ENCODE measurements at places on chromosomes 1 and 21.

- no peak for DNase-seq
These were observed 25.0 kb downstream of the VASH2 start for GRCh38 chr1:212975111-212975918.

DNA sequence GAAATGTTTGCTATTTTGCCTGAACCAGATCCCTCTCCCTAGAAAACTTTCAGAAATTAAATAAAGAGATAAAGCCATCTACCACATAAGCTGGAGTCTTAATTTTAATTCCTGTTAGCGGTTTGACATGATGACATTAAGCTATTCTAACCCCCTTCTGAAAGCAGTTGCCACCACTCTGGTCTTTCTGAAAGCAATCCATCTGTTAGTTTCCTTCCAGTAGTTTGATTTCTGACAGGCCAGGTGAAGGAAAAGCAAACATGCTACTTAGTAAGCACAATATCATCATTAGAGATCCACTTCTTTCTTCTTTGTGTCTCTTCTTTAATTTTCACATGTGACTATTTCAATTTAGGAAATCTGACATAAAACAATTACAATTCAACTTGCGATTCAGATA lies 39.9 kb downstream of the RGL1 start:
- no peak for DNase-seq

GRCh38 chr1:158801396-158801795 lies 20.4 kb upstream of the OR6N2 start:
- DNase-seq, result peak; percentile 37

GRCh38 chr1:246875041-246876026 lies 56.4 kb downstream of the AHCTF1 start:
- DNase-seq, result no peak

- no peak for DNase-seq
These were observed 36.6 kb upstream of the HSD3B1 start for GRCh38 chr1:119470377-119470776.

GRCh38 chr1:9331016-9331415 lies 38.3 kb downstream of the SPSB1 start:
- no peak for DNase-seq

- no peak for DNase-seq
These were observed 30.5 kb upstream of the CLCA4 start for GRCh38 chr1:86516335-86516734.

GRCh38 chr1:92934395-92935378 lies 26.6 kb downstream of the DIPK1A start:
- DNase-seq, result no peak

DNA sequence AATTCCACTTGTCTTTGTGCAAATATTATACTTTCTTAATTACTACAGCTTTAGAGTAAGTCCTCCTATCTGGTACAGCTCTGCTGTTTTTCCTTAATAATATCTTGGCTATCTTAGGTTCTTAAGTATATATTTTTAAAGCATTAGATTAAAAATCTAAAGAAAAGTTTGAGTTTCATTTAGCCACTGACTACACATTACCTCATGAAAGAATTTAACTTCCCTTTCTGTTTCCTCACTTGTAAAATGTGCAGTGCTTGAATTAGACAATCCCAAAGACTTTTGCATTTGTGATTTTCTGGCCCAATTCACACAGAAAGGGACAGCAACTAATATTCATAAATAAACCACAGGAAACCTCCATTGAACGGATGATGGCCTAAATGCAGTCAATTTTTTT lies 126.4 kb upstream of the SAMSN1 start:
- DNase-seq, result no peak

DNA sequence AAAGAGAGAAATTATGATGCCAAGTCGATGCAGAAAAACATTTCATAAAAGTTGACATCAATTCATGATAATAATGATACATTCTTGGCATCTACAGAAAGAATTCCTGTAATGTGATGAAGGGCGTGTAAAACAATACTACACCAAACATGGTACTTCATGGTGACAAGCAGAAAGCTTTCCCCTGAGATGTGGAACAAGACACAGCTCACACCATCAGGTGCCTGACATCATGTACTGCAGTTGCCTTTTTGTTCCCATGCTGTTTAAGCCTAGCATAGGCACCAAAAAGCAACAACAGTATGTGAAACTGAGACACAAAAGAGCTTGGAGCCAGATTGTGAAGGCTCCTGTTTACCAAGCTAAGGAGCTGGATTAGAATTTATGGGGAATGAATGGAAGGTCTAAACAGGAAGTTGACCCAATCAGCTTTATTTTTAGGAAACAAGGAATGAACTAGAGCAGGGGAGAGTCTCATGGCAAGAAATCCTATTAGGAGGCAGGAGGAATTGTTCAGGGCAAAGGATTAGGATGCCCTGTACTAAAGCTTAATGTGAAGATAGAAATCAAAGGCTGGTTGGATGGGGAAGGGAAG lies 67.2 kb downstream of the SYDE2 start:
- no peak for DNase-seq

DNA sequence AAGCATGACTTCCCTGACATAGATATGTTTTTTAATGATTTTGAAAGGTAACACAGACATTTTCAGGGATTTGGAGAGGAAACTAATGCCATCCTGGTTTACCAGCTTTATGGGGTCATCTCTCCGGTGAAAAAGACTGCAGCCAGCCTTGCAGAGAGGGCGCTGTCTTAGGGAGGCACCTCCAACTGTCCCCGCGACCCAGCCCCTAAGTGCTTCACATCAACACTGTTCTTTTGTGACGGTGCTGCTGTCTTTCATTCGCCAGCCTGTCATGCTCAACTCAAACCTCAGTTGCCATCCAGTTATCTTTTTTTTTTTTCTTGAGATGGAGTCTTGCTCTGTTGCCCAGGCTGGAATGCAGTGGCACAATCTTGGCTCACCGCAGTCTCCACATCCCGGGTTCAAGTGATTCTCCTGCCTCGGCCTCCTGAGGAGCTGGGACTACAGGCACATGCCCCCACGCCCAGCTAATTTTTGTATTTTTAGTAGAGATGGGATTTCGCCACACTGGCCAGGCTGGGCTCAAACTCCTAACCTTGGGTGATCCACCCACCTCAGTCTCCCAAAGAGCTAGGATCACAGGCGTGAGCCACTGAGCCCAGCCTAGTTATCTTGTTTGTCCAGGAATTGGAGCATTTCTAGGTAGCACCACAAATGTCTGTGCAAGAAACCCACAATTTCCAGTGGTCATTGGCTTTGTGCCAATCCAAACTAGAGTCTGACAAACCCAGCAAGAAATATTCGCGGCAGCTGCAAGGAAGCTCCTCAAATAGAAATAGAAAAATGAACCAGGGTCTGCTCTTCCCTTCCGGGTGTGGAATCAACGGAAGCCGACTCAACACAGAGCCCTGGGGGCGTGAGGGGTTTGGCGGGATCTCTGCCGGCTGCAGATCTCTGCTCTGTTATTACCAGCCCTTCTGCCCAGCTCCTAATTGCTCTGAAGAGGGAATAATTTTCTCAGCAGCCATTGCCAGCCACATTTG lies 24.2 kb downstream of the PDE9A start:
- no peak for DNase-seq

- DNase-seq, result no peak
These were observed 1.8 kb downstream of the SMYD2 start for GRCh38 chr1:214282630-214283242.

All from hematopoietic multipotent progenitor cell (in vitro differentiated cells).